ENCODE measurements at places on chromosomes 2 and 18.

- peak; percentile 48 for DNase-seq
These were observed 94.4 kb upstream of the TGFA start for GRCh38 chr2:70647873-70648481.

- DNase-seq, result no peak
These were observed 118.2 kb upstream of the NOL4 start for GRCh38 chr18:34342960-34343359.

DNA sequence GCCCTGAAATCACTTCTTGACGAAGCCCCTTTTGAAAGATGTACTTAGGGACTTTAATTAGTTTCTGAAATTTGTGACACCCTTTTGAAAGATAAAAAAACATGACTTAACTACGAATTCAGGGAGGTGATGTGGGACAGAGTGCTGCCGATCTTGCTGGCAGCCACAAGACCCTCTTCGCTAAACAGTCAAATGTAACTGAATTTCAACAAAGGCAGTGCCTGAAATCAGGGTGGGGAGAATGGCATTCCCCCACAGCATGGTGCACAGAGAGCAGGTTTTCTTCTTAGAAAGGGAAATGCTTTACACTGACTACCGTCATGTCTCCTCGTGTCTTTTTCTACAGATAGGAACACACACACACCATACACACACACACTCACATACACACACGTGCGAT lies 640.2 kb upstream of the POU3F3 start:
- no peak for DNase-seq

- no peak for DNase-seq
These were observed at the start of gene ST8SIA5 for GRCh38 chr18:46756559-46757201. TSS of gene ST8SIA5 (minus strand) at chr18:46757053. CDS start at chr18:46756508, 545 bp downstream.

DNA sequence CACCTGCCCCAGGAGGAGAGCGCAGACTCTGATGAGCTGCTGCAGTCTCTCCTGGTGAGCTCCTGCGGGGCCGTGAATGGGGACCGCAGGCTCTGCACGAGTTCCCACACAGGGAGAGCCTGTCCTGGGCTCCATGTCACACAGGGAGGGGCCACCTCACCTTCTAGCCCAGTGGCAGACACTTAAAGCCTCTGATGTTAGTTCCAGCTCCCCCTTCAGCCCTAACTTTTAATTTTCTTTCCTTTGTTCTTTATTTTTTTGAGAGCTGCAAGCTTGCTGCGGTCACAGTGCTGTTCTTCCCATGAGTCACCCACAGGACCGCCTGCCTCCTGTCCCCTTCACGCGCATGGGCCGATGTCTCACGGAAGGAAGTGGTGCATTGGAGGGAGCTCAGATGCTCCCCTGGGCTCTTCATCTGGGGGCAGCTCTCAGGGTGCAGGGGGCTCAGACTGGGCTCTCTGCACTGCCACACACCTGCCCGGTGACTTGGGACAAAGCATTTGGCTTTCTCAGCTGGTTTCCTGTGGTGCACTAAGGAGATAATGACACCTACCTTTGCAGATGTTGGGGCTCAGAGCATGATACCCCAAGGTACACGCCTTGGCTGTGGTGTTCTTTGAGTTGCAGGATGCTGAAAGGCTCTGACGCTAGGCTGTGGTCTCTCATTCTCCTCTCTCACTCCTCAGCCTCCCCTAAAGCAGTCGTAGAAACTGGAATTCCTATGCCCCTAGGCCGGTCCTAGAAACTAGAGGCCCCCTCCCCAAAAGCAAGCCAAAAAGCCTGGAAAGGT lies 37.2 kb upstream of the PXDN start:
- no peak for DNase-seq

Measured in activated naive CD8-positive, alpha-beta T cell treated with anti-CD3 and anti-CD28 coated beads, Interleukin-2, amount 50 U/mL, for 16 hours (primary cell).